ENCODE measurements at places on chromosomes 1 and 21. TPM values are rescaled to one million over a fixed set of nuclear protein-coding genes. Genes with fewer than 3 reads are reported as not detected.

The TOR1AIP2 gene
- total RNA-seq = 78.7 TPM

The LRRN2 gene
- 3.9 TPM for total RNA-seq

The A3GALT2 gene
- not detected for total RNA-seq

The RBM11 gene
- not detected for total RNA-seq

The CENPF gene
- total RNA-seq = 16.9 TPM

The REN gene
- not detected for total RNA-seq

The RPL5 gene
- 1,496 TPM for total RNA-seq

The AMPD1 gene
- total RNA-seq = not detected

The NEK2 gene
- 3.1 TPM for total RNA-seq

The CNR2 gene
- under 0.01 TPM for total RNA-seq

The ZNF695 gene
- total RNA-seq = 1.2 TPM

The TPRG1L gene
- total RNA-seq = 14.7 TPM

The WDR64 gene
- 1.7 TPM for total RNA-seq

The FCMR gene
- not detected for total RNA-seq

The TAF12 gene
- 39.2 TPM for total RNA-seq

The OPTC gene
- not detected for total RNA-seq

The BLACAT1 gene
- 1.2 TPM for total RNA-seq

The OR6N1 gene
- total RNA-seq = 2.2 TPM

The CA14 gene
- 0.48 TPM for total RNA-seq

The ALG6 gene
- total RNA-seq = 8.2 TPM

The CYP4B1 gene
- 2.9 TPM for total RNA-seq

The HAPLN2 gene
- total RNA-seq = not detected

The TRIM67 gene
- 1.2 TPM for total RNA-seq

The KIAA0040 gene
- 6.3 TPM for total RNA-seq

The CRB1 gene
- 14.2 TPM for total RNA-seq

The ATP5IF1 gene
- total RNA-seq = 54.9 TPM

The SERTAD4 gene
- total RNA-seq = 6.5 TPM

The HSD11B1 gene
- total RNA-seq = 3.1 TPM
